ENCODE measurements at places on chromosomes 6 and 20.

- DNase-seq: no peak
Observed at GRCh38 chr20:63196768-63197470, 19.0 kb downstream of the YTHDF1 start.

- DNase-seq: no peak
Observed at GRCh38 chr6:93017213-93017612, 402.1 kb downstream of the EPHA7 start.

DNA sequence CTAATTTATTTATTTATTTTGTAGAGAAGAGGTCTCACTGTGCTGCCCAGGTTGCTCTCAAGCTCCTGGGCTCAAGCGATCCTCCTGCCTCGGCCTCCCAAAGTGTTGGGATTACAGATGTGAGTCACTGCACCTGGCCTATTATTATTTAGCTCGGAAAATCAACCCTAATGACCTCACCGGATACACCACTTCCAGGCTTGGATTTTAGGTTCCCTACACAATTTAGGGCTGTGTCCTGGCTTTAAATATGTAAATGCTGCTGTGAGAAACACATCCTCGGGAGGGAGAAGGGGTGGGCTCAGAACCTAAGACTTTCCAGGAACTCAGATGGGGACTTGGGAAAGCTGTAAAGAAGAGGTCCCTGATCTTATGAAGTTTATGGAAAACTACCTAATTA, 51.0 kb upstream of the SLC32A1 start:
- DNase-seq: no peak

- DNase-seq: no peak
Observed at GRCh38 chr20:22619272-22619671, 34.9 kb upstream of the FOXA2 start.

GRCh38 chr20:24598346-24598745, 128.9 kb downstream of the SYNDIG1 start:
- no peak for DNase-seq

GRCh38 chr6:14121936-14122344, 4.4 kb downstream of the CD83 start:
- DNase-seq: peak; percentile 28

GRCh38 chr6:56406276-56407269, 159.2 kb upstream of the COL21A1 start:
- DNase-seq: no peak

DNA sequence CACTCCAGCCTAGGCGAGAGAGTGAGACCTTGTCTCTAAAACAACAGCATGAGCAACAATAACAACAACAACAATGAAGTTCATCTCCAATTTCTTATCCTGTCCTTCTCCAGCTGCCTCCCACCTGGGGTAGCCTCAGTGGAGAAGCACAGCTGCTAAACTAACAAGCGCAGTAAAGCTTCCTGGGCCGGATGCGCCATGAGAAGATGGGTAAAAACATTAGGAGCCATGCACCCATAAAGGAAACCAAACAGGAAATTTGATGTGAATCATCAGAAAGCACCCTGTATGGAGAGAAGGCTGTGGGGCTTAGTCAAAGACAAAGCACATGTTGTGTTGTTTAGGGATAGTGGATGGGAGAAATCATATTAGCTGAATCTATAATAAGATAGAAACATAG, 61.1 kb upstream of the CCN6 start:
- peak; percentile 56 for DNase-seq

DNA sequence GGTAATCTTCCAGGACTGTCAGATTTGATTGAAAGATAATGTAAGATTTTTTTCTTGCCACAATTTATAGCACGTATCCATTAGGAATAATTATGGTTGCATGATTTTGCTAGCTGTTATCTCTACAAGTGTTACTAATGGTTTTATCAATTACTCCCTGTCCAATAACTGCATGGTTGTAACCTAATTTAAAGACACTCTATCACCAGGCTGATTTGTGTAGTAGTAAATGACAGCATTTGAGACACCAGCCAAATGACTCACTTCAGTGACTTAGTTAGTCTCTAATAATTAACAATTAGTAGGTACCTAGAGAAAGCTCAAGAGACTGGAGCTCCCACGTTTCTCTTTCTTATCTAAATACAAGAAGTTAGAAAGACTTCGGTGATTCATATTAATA, 453.8 kb upstream of the POU3F2 start:
- no peak for DNase-seq

Measured in activated CD4-positive, alpha-beta T cell treated with anti-CD3 and anti-CD28 coated beads for 4 hours (primary cell).